Activated T-helper 1 cell treated with Interleukin-2 at 50 U/mL for 16 hours (primary cell): ENCODE measurements at places on chromosomes 4 and X.

GRCh38 chrX:50913520-50913919, 3.0 kb downstream of the BMP15 start:
- DNase-seq, result no peak

- no peak for DNase-seq
Measured at GRCh38 chr4:57080781-57081650, 29.2 kb downstream of the IGFBP7 start.

GRCh38 chrX:13077168-13077567, 32.7 kb upstream of the FAM9C start:
- no peak for DNase-seq

GRCh38 chr4:179110356-179110755, 1668.1 kb upstream of the AGA start:
- DNase-seq, result no peak

DNA sequence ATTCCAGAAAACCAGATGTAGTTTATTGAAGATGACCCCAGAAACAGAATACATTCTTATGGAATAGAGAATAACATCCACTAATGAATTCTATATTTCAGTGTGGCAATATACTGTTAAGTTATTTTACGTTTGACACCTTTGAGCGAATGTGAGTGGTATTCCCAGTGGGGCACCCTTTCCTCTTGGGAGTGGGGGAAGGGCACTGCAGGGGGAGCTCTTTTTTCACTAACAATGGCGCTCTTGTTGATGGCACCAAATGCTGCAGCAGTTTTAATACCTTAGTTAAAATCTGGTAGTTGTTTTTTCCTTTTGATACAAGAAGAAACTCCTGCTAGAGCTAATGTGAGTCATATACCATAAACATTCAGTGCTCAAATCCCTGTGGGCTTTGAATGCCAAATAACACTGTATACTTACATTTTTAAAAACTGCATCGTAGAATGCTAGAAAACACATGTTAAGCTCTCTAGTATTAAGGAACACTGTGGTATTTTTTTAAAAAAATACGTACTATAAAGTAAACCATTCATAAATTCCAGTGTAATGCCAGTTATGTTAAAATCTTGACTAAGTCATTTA, 178.5 kb downstream of the DCHS2 start:
- no peak for DNase-seq

DNA sequence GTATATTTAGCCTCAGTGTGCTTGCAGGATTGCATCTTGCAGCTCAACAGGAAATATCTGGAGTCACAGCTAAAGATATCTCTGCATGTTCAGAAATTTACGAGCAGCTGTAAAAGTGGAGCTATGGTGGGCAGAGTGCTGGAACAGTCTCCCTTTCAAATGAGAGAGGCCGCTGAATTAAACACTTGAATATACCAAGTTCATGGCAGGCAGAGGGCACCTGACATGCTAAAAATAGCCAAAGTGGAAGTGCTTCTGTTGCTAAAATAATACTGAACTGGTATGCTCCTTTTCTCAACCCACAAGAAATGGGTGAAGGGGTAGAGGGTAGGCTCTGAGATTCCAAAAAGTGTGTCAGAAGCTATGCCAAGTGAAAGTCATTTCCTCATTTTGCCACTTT, 98.1 kb downstream of the MGST2 start:
- DNase-seq, result no peak

- no peak for DNase-seq
Measured at GRCh38 chr4:183286590-183287308, 33.3 kb downstream of the CLDN22 start.

GRCh38 chr4:28443801-28444412, 1583.3 kb downstream of the STIM2 start:
- DNase-seq, result no peak

DNA sequence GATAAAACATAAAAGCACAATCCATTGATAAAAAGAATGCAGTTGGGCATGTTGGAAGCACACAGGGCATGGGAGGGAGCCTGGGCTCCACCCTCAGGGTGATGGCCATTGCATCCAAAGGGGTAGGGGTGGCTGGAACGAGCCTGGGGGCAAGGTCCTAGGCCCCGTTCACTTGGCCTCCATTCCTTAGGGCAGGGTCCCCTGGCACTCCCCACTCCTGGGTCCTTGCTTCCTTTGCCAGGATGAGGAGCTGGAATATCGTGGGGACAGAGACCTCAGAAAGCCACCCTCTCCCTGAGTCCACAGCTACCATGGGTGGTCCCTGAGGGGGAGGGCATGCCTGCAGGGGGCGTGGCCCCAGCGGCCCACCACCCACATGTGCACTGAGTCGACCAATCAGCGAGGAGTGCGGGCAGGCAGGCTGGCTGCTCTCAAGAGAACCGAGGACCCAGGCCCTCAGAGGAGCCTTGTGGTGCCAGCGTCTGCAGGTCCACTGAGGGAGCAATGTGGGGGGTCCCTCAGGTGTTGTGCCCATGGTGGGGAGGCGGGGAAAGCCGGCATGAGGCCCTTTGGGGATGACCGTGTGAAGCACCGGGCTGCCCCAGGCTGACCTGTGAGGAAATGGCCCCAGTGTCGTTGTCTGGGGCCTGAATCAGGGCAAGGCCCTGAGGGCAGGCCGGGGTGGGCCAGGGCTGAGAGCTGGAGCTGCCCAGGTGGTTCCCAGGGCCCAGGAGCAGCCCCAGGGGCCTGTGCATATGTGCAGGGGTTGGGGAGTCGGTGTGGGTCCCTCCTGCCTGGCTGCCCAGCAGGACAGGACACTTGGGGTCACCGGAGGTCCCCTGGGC, 78.6 kb upstream of the AMELX start:
- DNase-seq, result no peak

GRCh38 chr4:97582890-97583289, 560.4 kb downstream of the STPG2 start:
- no peak for DNase-seq

GRCh38 chrX:118853596-118853995, 30.0 kb downstream of the ZCCHC12 start:
- no peak for DNase-seq

DNA sequence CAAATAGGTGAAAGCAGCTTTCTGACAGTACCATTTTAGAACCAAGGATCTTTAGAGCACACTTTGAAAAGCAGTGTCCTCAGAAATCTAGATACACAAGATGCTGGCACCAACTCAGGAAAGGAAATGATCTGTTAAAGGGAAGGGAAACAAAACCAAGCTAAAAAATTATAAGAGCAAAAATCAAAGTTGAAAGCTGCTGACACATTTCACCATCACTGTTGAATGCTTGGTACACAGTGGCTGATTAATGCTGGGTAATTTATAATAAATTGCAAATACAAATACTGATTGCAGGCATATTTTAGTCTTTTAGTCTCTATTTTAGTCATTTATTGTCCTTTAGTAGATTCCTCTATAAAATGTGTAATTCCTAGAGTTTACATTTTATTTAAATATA, 1540.1 kb upstream of the PCDH10 start:
- no peak for DNase-seq

DNA sequence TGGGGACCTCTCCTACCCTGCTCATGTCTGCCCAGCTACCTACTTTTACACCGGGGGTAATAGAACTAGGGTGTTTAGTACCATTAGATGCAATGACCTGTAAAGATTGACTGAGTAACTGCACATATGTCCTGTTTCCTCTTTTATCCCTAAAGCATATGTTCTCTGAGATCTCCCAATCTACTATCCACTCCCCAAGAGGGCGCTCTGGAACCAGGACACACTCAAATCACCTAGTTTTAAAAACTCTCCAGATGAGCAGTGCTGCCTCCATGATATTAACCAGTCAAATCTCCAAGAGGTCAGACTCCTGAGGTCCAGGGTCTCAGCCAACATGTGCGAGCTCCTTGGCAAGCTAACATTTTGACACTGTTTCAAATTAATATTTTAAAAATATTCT, 87.0 kb upstream of the TSPAN5 start:
- no peak for DNase-seq

- DNase-seq, result no peak
Measured at GRCh38 chrX:147910607-147911006, 1.1 kb upstream of the FMR1 start.
